ENCODE measurements at places on chromosomes 11 and 22.

- DNase-seq = no peak
Observed at GRCh38 chr11:102927624-102927990, 27.9 kb downstream of the MMP13 start.

DNA sequence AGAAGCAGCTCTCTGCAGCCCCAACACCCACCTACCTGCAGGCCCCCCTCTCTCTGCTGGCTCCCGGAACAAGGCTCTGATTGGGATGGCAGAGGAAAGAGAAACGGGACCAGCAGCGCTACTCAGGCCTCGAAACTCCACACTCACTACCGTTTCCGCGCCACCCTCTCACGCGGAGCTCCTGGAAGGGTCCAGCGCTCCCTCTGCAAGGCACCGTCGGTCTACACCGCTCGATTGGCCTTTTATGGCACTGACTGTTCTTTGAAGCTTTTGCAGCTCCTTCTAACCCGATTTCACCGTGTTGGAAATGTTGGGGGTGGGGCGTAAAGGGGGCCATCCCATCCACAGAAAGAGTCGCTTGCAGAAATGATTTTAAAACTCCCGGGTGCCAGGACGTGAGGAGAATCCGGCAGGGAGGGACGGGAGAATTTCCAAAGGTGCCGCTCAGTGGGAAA lies 323 bp upstream of the PANX1 start:
- no peak for DNase-seq

DNA sequence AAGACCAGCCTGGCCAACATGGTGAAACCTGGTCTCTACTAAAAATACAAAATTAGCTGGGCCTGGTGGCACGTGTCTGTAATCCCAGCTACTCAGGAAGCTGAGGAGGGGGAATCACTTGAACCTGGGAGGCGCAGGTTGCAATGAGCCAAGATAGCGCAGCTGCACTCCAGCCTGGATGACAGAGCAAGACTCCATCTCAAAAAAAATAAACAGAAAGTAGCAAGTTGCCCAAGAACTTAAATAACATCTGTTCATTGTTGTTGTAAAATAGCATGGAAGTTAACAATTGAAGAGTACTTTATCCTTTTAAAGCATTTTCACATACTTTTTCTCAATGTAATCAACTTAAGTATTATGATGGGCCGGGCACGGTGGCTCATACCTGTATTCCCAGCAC lies 5.7 kb downstream of the AMBRA1 start:
- no peak for DNase-seq

DNA sequence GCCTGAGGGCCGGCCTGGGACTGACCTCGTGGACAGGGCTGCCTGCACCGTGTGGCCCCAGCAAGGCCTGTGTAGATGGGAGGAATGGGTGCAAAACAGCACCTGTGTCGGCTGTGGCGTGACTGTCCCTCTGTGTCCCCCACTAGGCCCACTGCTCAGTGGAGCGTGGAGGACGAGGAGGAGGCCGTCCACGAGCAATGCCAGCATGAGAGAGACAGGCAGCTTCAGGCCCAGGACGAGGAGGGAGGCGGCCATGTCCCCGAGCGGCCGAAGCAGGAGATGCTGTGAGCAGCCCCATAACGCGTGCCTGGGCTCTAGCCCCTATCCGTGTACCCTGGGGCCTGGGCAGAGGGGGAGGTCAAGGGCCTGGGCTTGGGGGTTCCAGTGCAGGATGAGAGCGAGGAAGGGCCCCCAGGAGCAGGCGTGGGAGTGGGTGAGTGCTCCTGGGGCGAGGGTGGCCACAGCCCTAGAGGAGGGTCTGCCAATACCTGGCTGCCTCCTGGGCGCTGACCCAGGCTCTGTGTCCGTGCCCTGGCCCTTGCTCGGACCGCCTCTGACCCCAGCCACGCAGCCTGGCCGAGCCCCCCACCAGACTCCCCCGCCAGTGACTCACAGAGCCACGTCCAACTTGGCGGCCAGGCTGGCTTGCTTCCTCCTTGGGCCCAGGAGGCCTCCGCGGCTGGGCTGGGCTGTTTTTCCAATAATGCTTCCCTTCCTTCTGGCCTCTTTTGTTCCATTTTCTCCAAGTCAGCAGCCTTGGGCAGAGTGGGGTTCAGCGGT lies 11.6 kb downstream of the PRR33 start:
- DNase-seq = no peak

DNA sequence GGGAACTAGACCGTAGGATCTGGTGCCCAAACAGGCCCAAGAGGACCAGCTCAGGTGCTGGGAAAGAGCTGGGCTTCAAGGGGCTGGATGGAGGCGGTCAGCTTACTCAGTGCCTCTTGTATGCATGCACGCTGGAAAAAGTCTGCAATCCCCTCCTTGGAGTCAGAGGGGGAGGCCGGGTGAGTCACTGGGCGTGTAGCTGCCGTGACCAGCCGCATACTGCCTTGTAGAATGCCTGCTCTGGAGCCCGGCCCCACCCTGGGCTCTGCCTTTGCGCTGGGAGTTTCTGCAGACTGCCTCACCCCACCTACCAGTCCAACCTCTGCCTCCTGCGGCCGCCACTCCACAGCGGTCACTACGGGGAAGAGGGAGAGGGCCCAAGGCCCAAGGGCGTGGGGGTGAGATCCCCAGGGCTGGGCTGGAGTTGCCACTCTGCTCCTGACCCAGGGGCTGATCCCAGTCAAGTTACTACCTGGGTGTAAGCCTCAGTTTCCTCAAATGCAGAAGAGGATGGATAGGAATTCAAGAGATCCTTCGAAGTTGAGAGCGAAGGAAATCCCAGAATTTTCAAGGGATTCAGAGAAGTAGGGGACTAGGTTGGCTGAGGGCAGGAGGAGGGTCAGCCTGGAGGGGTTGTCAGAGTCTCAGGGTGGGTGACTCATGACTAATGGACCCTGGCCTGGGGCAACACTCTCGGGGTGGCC lies 4.2 kb downstream of the MRGPRF start:
- DNase-seq = no peak

- no peak for DNase-seq
Observed at GRCh38 chr22:32801537-32802236, at the start of gene TIMP3. TSS of gene TIMP3 (plus strand) at chr22:32801705. CDS start at chr22:32802002, 297 bp downstream.

DNA sequence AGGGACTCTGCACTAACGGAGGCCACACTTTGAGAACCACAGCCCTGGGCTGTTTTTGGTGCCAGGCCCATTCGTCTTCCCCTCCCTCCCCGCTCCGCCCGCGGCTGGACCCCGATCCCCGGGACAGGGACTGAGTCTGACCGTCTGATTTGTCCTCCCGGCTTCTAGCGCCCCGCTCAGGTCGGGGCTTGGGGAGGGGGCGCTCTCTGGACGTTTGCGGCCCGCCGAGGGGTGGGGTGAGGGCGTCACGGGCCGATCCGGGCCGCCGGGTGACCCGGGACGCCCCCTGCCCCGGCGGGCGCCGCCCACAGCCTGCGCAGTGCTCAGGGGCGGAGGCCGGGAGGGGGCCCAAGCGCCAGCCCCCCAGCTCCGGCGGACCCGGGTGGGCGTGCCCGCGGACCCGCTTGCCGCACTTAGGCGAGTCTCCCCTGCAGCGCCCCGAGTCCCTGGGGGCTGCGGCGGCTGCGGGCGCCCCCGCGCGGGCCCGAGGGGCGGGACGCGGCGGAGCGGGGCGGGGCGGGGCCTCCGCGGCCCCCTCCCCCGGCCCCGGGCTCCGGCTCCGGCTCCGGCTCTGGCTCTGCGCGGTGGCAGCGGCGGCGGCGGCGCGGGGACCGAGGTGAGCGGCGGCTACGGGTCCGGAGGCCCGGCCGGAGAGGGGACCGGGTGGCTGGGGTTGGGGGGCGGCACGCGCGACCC lies 33.7 kb upstream of the PRR5 start:
- DNase-seq = no peak

GRCh38 chr11:46444305-46444704 lies 52.7 kb upstream of the CHRM4 start:
- no peak for DNase-seq

GRCh38 chr11:102204174-102204573 lies 93.9 kb downstream of the YAP1 start:
- no peak for DNase-seq

DNA sequence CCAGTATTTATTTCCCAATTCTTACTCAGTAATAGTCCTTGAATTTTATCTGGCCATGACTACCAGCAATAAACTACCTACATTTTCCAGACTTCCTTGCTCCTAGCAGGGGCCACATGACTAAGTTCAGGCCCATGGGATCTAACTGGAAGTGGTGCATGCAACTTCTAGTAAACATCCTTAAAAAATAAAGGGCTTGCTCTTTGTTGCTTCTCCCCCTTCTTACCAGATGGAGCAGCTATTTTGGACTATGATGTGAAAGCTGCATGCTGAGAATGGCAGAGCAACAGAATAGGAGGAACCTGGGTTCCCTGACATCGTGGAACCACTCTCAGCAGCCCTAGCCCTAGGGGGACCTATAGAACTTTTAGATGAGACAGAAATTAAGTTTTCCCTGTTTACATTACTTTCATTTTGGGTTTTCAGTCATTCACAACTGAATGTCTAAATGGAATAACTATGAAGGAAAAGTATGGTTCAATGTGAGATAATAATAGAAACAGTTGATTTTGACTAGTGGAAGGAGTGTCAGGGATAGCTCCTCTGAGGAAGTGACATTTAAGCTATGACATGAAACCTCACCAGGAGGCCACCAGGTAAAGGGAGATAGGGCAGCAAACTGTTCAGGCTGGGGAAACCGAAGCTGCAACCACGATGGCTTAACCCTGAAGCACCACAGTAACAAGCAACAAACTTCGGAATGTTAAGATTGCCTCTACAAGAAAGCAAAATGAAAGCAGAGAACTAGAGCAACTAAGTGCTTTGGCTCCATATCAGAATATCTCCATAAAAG lies 48.9 kb downstream of the PHF21A start:
- no peak for DNase-seq

DNA sequence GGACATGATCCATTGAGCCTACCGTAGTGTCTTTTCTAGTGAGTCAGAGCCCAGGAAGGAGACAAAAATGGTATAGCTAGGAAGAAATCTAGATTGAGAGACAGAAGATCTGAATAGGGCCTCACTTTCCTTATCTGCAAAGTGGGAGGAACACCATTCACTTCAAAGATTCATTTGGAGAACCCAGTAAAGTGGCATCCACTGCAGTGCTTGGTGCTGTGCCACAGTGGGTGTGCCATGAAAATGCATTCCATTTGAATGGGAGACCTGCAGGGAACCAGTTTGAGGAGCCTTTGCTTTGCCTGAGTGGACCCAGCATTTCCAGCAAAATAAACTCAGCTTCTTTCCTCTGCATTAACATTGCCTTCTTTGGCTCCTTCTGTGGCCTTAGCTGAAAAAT lies 470.5 kb upstream of the CADM1 start:
- DNase-seq = no peak

GRCh38 chr11:121649798-121650197 lies 197.0 kb upstream of the SORL1-AS1 start:
- no peak for DNase-seq

- no peak for DNase-seq
Observed at GRCh38 chr22:49957826-49958365, 2.7 kb upstream of the PIM3 start.

GRCh38 chr11:45897556-45897955 lies 9.5 kb downstream of the FREY1 start:
- DNase-seq = no peak

GRCh38 chr22:31926024-31926423 lies 18.3 kb upstream of the YWHAH start:
- DNase-seq = no peak

DNA sequence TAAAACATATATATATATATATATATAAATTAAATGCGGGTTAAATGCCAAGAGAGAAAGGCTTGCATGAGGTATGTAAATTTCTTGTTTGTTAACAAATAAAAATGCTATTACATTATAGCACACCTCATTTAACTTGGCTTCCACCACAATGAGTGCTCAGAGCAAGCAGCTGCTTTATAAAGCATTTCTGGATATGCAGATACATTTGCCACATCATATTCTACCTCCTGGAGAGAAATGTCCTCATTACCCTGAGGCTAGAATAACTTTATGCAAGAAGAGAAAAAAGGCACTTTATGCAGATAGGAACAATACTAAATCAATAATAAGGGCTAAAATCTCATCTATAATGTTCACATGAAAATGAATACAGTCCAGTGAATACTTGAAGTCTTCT lies 181.7 kb upstream of the CCDC90B start:
- DNase-seq = no peak

- DNase-seq = no peak
Observed at GRCh38 chr22:29233277-29233877, 27.7 kb downstream of the EMID1 start.

DNA sequence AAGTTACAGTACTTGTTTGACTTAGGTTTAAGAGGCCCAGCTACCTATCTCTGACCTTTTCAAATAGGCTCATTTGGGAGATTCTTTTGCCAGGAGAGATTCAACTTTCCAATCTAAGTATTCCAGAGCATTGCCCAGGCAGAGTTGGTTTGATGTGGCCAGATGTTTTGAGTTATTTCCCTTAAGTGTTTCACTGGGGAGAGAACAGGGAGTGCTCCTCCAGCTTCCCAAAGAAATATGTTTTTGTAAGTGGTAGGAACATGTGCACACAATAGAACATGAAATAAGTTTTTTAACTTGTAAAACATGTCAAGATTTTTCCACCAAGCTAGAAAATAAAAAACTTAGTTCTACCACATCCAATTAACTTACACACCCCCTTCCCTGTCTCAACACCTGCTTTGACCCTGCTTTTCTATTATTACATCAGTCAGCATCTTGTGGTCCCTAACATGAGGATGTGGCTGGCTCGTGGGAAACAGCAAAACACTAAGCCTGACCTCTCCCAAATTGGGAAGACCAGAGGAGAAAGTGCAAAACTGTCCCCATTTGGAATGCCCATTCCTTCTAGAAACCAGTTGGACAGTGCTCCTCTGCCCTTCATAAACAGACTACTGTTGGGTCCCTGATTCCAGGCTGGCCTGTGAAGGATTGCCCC lies 70.4 kb upstream of the RASSF10 start:
- no peak for DNase-seq

DNA sequence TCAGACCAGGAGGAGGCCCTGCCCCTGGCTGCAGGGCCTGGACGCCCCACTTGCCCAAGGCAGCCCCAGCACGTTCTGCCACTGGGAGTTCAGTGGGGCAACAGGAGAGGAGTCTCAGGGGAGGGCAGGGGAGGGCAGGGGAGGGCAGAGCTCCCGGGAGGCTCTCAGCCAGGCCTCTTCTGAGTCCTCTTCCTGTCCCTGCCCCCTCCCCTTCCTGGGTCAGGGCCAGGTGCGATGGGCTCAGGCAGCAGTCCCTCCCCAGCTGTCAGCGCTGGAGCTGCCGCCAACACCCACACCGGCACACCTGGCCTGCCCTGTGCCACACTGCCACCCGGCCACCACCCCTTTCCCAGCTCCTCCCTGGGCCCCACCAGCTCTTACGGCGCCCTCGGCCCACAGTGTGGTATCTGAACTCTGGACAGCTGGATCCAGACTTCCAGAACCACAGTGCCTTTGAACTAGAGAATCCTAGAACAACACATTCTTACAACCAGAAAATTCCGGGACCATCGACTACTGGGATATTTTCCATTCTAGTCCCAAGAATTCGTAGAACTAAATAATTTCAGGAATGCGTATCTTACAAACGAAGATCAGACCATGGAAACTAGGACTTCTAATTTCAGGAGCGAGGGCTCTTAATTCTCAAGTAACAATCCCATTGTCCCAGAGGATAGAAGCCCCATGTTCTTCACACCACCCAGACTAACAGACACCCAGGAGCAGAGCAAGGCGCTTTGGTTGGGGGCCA lies 21.8 kb downstream of the RPL3 start:
- DNase-seq = no peak

- DNase-seq = no peak
Observed at GRCh38 chr11:33974804-33975203, 76.7 kb upstream of the CAPRIN1 start.

- DNase-seq = no peak
Observed at GRCh38 chr11:75810637-75811390, 4.2 kb upstream of the UVRAG start.
